Vagina (tissue), 2 donors: ENCODE measurements at places on chromosomes 12 and 14. TPM values are rescaled to one million over a fixed set of nuclear protein-coding genes. Genes with fewer than 3 reads are reported as not detected.

The TSHR gene
- total RNA-seq, result not detected

The ANO6 gene
- total RNA-seq, result 48.4 TPM

DNA sequence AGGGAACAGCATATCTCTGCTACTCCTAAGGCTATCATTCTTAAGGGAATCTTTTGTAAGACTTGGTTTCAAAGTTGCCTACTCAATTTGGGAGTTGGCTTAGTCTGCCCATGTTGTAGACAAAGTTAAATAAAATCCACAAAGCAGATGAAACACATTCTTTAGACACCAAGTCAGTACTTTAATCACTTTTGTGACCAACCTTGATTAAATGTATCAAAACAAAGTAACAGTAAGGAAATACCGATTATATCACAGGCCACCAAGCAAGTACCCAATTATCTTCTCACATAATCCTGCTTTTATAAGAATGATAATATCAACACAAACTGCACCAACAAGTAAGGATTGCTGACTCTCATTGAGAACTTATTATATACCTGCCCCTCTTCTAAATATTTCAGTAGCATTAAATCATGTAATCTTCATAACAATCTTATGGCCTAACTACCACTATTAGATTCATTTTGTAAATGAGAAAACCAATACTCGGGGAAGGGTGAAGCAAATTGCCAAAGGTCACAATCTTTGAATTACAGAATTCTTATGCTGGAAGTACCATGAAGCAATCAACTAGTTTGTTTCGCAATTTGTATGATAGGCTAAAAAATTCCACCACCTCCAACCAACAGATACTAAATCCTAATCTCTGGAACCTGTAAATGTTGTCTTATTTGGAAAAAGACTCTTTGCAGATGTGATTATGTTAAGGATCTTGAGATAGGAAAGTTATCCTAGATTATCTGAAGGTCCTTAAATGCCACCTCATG is 12.6 kb upstream of the DIO2 start:
- DNase-seq, result no peak

DNA sequence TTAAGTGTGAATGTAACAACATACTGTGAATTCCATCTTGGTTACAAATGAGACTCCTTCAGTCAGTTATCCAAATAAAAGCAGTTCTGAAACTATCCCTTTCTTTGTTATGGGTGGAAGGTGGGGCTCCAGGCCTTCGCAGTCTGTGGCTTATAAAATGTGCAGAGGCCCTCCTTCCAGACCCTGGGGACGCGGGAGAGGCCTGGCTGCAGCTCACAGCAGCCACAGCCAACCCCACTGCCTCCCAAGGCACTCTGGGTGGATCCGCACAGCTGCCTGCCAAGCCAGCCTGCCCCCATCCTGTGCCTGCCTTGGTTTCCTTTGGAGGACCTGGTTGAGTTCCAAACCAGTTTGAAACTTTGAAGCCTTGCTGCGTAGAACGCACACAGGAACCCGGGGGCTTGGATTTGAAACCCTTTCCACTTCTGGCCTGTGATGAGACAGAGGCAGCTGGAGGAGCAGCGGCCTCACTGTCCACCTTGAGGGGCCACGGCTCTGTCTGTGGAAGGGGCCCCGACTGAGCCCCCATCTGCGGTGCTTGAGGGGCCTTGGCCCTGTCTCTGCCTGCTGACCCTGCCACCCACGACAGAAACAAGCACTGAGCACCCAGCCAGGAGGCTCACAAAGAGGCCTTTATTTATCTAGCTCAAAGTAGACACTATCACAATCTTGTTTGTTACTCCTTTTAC is 30.4 kb downstream of the CCNK start:
- DNase-seq, result peak; percentile 84

The SIRT4 gene
- total RNA-seq, result not detected

- no peak for DNase-seq
Measured at GRCh38 chr14:56896922-56897321, 86.6 kb upstream of the OTX2 start.

The SUPT16H gene
- total RNA-seq, result 50.1 TPM
